GM12891 (cell line): ENCODE measurements at places on chromosomes 2 and 18.

DNA sequence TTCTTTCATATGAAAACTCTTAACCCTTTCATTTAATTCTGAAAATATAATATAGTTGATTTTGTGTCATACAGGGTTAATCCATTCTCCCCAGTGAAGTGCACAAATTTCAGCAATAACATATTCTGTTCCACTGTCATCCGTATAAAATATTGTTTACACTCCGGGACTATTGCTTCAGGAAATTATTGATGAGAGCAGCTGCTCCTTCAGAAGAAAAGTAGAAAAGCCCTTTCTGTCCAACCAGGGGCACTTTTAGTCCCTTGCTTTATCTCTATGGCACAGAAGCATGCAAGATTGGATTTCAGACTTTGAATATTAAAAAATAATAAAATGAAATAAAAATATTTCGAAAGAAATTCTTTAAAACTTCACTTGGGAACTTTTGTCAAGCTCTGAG is 535.7 kb upstream of the SLC39A10 start:
- no peak for DNase-seq

- no peak for DNase-seq
Measured at GRCh38 chr2:240930096-240930630, 24.0 kb downstream of the CROCC2 start.

GRCh38 chr2:217858519-217859491 is 144.0 kb downstream of the TNS1 start:
- DNase-seq, result no peak

GRCh38 chr2:133331436-133331835 is 236.8 kb downstream of the NCKAP5 start:
- DNase-seq, result no peak

- DNase-seq, result no peak
Measured at GRCh38 chr18:75818383-75818782, 390.9 kb upstream of the SMIM21 start.

DNA sequence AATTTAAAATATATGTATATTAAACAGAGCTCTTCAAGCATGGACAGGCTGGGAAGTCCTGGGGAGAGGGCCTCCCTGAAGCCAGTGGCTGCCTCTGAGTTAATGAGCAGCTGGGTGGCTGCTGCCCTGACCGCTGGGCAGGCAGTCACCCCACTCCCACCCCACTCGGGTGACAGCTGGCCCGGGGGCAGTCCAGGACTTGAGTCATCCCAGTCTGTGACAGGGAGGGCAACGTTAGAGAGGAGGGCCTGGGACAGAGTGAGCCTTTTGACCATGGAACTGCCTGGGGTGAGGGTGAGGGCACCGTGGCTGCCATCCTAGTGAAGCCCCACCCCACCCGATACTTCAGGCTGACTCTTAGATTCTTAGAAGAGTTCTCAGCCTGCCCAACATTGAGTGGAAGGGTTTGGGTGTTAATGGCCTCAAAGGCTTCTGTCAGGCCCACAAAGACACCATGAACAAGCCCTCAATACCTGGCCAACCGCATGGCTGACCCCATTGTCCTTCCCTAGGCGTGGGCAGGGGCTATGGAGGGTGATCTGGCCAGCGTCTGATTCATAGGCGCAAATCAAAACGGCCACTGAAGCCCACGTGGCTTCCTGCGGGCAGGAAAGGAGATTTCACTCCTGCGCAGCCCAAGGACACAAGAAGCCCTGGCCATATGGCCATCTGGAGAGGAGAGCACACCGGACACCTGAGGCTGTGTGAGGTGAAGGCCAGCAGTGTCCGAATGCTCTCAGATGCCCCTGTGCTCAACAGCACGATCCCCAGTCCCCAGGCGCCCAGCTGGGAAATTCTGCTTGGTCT is 47.5 kb downstream of the MRPS5 start:
- DNase-seq, result no peak

DNA sequence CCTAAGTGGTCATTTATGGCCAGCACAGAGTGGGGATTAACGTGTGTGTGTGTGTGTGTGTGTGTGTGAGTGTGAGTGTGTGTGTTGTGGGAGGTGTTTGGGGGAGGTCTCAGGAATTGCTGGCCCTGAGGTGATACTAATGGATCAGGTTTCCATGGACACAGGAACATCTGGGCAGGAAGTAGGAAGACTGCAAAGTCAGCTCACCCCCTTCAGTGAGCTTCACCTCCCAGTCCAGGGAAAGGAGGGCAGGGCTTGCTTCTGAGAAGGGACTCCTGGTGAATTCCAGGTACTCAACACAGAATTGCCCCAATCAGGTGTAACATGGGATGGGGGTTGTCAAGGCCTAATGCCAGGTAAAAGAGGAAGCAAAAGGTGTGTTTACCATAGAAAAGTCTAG is 30.3 kb upstream of the IL1R1 start:
- DNase-seq, result no peak

DNA sequence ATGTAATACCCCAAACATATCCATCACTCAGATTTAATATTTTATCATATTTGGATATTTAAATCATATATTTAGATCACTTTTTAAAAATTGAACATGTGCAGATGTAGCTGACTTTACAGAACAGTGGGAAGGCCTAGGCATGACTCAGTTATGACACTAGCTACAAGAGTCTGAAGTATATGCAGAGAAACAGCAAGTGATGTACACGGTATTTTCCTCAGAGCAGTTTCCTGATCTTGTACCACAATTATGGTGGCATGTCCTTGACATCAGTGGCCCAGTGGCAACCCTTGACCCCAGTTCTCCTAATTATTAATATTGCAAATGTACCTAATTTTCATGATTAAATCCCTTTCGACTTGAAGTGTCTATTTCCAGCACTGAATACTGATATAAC is 28.2 kb downstream of the CDKL4 start:
- no peak for DNase-seq
